ENCODE measurements at places on chromosomes 5 and 9.

DNA sequence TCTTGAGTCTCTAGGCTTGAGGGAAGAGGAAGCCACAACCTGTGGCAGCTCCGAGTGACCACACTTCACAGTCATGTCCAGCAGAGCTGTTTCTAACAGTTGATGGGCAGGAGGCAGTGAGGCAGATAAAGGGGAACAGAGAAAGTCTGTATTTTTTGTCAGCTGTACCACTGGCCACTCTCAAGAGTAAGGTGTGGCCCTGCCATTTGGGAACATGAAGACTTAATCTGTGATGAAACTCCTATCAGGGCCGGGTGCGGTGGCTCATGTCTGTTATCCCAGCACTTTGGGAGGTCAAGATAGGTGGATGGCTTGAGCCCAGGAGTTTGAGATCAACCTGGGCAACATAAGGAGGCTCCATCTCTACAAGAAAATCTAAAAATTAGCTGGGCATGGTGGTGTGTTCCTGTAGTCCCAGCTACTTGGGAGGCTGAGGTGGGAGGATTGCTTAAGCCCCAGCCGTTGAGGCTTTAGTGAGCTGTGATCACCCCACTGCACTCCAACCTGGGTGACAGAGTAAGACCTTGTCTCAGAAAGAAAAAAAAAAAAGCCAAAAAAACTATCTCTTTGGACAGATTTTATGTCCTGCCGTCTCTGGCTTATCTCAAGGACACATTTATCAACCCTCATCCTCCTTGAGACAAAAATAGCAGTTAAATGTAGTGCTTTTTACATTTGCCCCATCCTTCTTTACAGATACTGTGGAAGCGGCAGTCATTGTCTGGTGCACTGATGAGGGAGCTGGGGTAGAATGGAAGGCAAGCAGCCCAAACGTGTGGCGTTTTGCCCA is 11.9 kb upstream of the COL15A1 start:
- no peak for DNase-seq

- no peak for DNase-seq
These were observed 205.7 kb downstream of the GAS1 start for GRCh38 chr9:86741311-86742208.

GRCh38 chr5:170552621-170553115 is 48.8 kb downstream of the KCNIP1 start:
- DNase-seq = no peak

GRCh38 chr5:76269259-76269931 is 133.7 kb upstream of the IQGAP2 start:
- no peak for DNase-seq

DNA sequence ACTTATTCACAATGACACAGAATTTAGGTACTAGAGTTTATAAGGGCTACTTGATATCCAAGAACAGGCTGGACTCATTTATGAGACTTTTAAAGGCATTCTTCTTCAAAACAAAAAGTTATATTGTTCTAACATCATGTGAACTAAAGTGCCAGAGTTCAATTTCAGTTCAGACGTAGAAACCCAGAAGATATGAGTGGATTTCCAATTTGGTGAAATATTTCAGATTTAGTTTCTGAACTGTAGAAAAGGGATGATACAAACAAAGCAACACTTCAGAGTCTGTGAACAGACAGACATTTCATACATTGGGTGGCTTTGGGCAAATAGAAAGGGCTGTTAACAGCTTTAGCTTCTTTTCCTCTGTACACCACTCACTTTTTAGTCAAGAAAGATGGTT is 384.0 kb downstream of the NR2F1-AS1 start:
- no peak for DNase-seq

DNA sequence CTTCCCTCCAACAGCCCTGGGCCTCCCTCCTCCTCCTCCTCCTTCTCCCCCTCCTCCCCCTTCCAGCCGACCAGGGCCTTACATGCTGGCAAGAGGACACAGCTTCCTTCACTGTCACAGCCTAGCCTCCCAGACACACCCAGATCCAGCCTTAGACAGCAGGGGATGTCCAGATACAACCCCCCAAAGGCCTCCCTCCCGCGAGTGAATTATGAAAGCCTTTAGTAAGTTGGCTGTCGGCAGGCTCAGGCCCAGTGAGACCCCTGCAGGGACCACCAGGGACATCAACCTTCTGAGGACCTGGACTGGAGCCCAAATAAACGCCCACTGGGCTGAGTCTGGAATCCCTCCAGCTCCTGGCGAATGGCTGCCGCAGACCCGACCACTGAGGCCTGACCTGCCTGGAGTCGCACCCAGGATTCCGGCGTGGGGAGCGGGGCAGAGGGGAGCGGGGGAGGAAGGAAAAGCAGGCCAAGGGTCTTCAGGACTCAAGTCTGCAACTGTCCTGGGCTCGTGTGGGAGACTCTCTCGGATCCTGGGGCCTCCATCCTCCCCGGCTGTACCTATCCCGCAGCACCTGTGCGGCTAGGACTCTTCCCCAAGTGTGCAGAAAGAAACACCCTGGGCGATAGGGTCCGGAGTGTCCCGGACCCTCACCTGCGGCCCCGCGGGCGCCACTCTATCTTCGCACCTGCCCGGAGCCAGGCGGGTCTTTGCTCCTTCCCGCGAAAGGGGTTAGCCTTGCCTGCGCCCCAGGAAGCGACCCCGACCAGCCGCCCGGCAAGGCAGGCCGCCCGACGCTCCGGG is 705 bp downstream of the SEPTIN8 start:
- no peak for DNase-seq

DNA sequence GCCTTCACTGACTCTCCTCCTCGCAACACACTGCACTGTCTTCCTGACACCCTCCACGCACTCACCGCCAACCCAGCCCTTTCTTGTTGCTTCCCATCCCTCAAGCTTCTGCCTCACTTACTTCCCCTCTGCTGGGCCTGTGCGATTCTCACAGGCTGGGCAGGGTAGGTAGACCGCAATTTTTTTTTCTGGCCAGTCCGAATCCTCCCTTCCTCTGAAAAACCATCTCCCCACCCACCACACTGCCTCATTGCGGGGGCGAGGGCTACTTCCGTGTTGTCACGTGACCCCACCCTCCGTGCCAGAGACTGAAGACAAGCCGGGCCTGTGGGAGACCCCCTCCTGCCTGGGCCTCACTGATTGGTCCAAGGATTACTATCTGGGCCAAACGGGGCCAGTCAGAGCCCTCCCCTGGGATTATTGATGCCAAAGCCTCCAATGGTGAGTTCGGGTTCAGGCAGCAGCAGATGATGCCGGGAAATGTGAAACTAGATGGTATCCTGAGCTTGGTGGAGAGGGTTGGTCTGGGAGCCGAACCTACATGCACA is 73.1 kb downstream of the STK10 start:
- peak; percentile 54 for DNase-seq

DNA sequence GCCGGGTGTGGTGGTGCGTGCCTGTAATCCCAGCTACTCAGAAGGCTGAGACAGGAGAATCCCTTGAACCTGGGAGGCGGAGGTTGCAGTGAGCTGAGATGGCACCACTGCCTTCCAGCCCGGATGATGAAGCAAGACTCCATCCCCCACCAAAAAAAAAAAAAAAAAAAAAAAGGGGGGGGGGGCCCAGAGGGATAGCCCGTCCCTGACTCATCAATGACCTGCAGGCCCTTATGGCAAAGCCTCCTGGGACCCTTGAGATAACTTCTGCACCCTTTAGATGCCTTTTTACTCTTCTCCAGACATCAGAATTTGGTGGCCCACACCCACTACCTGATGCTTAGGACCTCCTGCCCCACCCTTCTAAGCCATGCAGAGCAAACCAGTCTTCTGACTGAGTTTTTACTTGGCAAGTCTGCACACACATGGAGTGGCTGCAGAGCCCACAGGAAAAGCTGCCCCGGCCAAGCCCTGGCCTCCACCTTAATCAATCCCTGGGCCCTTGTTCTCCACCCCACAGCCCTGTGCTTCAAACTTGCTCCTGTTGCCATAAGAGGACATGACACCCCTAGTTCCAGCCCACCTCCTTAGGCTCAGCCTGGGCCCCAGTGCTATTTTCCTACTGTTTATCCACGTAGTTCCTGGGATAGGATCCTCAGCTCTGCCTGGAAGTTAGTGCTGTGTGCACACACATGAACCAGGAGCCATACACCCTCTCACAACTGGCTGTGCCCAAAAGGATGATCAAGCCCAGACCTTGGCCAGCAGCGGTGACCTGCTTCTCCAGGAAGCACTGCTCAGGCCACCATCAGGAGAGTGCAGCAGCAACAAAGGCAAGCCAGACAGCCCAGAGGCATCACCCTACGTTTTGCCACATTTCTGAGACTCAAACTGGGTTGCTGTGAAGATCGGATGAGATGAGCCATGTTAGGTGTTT is 5.1 kb downstream of the MGAT1 start:
- DNase-seq = no peak

DNA sequence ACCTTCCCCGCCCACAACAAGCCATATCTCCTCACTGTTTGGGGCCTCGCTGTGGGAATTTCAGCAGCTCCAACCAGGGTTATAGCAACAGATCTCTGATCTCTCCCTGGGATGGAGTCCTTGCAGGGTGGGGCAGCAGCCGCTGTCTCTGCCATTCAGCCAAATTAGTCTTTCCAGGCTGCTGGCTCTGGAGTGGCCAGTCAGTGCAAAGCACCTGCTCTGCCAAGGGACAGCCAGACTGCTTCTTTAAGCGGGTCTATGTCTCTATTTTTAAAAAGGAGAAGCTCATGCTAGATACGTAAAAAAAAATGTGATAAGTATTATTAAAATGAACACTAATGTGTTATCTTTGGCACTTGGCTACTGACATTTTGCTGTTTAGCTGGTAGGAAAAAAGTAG is 380.2 kb downstream of the CDH10 start:
- DNase-seq = no peak

DNA sequence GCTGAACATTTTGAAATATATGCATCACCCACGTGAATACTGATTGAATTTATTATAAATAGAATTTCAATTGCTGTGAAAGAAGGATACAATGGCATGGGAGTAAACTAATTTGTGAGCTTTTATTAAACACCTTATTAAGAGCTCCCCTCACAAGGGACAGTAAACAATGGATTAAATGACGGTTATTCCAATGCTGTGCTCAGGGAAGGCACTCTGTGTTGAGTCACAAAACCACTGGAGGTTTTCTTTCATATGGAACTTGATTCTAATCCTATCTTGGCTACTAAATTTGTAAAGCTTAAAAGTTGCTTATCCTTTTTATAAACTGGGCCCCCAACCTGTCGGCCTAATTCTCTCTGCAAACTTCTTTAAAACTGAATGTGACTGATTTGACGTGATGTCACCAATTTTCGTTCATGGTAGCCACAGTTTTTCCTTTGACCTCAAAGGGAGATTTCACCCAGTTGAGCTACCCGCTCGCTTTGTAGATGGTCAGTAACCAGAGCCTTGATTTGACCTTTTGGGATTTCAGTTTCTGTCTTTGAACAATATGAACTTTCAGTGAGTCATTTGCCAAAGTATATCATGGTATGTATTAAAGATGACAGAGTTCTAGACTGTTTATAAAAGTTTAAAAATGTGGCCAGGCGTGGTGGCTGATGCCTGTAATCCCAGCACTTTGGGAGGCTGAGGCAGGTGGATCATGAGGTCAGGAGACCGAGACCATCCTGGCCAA is 61.3 kb upstream of the PIK3R1 start:
- DNase-seq = no peak

DNA sequence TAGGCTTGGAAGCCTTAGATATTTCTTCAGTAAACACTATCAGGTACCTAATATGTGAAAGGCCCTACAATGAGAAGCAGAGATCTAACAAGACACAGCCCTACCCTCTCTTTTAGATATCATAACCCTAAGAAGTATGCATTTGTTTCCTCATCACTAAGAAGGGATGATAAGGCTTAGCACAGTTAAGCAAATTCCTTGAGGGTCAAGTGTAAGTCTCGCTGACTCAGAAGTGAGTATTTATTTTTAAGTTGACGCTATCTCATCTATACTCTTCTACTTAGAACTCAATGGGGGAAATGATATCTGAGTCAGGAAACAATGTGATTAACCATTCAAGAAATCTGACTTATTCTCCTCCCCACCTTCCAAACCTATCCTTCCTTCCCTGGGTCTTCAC is 149.7 kb downstream of the ESM1 start:
- no peak for DNase-seq

GRCh38 chr5:138645778-138646575 is 70.8 kb upstream of the HSPA9 start:
- DNase-seq = no peak

DNA sequence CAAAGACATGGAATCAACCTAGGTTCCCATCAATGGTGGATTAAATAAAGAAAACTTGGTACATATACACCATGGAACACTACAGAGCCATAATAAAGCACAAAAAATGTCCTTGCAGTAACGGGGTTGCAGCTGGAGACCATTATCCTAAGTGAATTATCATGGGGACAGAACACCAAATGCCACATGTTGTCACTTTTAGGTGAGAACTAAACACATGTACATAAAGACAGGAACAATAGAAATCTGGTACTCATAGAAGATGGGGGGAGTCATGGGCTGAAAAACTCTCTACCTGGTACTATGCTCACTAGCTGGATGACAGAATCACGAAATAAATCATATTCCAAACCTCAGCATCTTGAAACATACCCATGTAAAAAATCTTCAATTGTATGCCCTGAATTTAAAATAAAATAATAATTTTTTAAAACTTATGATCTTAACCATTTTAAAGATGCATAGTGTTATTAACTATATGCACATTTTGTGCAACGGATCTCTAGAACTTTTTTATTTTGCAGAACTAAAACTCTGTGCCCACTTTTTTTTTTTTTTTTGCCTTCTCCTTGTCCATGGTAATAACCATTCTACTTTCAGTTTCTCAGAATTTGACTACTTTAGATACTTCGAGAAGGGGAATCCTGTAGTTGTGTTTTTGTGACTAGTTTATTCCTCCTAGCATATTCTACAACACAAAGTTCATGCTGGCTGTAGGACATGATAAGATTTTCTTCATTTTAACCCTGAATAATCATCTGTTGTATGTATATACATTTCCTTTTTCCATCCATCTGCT is 1081.6 kb upstream of the ACO1 start:
- no peak for DNase-seq

DNA sequence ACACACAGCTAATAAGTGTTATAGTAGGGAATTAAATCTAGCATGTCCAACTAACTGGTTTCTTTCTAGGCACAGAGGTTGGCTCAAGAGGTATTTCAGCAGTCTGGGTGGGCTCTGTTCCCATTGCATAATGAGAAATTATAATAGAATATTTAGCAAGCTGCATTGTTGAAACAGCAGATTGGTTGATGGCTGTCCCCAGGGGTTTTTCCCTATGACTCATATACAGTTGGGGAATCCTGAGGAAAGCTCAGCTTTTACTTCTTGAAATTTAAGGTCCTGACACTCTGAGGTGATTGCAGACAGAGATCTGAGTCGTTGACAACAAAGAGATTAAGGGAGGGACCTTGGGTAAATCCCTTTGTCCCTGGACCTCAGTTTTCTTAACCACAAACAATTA is 38.3 kb upstream of the TNFSF8 start:
- DNase-seq = no peak
